Activated CD4-positive, CD25-positive, alpha-beta regulatory T cell treated with anti-CD3 and anti-CD28 coated beads, Interleukin-2, amount 50 U/mL, for 24 hours (primary cell): ENCODE measurements at places on chromosomes 3 and 15.

GRCh38 chr3:6421666-6422445, 439.1 kb upstream of the GRM7 start:
- no peak for ATAC-seq

- no peak for ATAC-seq
Observed at GRCh38 chr15:73993211-73993994, 1.1 kb upstream of the PML start.

GRCh38 chr3:150307311-150308036, 100.6 kb upstream of the TSC22D2 start:
- ATAC-seq: no peak

GRCh38 chr15:69105451-69105985, 54.9 kb upstream of the GLCE start:
- ATAC-seq: no peak

DNA sequence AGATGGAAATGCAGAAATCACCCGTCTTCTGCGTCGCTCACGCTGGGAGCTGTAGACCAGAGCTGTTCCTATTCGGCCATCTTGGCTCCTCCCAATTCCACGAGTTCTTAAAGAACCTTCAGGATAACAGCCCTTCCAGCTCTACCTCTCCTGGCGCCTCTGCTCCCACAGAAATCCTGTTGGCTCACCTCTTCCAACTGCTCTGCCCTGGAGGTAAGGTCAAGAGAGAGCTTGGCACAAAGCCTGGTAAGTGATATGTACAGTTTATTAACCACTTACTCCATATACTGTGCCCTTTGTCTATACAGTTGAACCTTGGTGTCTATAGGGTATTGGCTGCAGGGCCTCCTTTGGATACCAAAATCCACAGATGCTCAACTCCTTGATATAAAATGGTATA, 17.8 kb upstream of the FGF12 start:
- ATAC-seq: no peak

- ATAC-seq: no peak
Observed at GRCh38 chr3:78204977-78205376, 1165.1 kb downstream of the ROBO2 start.

DNA sequence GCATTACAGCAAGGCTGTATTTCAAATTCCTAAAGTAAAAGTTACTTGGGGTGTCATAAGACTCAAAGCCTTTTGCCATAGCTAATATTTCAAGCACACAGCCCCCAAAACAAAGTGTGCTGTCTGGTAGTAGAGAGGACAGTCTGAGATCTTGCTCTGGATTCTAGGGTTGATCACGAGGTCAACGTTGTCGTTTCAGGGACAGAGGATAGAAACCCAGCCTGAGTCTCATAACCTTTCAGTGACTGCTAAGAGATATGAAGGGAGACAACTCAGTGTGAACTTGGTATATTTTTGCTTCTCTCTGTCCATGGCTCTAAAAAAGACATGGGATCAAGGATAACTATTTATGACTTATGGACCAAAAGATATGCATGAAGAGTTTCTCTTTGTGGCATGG, 25.6 kb upstream of the MINDY4B start:
- ATAC-seq: no peak

DNA sequence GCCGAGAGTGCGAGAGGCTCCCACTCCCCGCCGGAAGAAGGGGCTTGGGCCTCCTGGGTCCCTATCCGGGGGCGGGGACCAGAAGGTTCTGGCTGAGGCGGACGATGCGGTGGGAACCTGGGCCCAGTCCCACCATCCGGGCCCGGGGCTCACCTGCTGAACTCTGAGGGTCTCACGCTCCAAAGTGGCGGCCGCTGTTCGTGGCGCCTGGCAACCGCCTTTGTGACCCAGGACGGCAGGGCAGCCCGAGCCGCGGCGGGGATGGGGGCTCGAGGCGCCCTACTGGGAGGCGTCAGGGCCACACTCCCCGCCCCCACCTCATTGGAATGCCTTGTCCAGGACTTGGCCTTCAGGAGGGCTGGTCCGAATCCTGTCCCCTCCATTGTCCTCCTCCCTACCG, at the start of gene FANCD2OS:
FANCD2OS (minus strand) TSS at position 165 of the 400 bp plus-strand sequence. CDS start 3,481 bp downstream, outside the sequence.
- no peak for ATAC-seq

- ATAC-seq: no peak
Observed at GRCh38 chr3:161217496-161217895, 3.6 kb upstream of the NMD3 start.

DNA sequence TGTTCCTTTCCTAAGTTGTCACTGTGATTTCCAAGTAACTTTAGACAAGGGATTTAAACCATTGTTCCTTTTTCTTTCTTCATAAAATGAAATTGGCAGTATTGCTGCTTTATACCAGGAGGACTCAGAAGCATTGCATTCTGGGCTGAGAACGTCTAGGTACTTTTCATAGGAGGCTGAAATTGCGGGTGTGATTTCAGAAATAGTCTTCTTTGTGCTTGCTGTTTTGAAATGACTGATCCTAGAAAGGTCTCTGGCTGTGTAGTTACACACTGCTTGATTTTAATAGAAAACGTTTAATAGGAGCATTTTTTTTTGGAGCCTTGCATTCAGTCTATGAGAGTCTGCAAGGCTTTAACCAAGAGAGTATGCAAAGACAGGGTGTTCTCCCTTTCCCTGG, 56.3 kb downstream of the PPM1L start:
- no peak for ATAC-seq

GRCh38 chr15:78073046-78073787, 4.3 kb downstream of the TBC1D2B start:
- ATAC-seq: no peak

GRCh38 chr3:97181704-97182103, 367.3 kb downstream of the EPHA6 start:
- ATAC-seq: no peak

DNA sequence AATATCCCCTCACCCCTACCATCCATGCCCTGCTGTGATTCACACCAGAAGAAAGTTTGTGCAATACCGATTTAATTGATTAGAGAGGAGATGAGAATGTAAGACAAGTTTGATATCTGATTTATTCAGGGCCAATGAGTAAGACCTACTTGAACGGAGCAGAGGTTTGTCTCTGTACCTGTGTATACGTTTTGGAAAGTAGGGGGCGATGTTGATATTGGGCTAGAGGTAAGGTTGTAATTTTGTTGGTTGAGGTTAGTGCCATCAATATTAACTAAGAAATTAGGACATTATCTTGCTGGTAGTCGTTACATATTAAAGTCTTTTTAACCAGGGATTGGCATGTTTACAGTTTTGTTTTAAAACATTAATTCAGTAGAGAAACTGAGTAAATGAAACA, 20.5 kb downstream of the EAF2 start:
- no peak for ATAC-seq

GRCh38 chr3:143475981-143476380, 356.4 kb downstream of the CHST2 start:
- no peak for ATAC-seq

GRCh38 chr3:25895443-25895842, 105.6 kb downstream of the OXSM start:
- ATAC-seq: no peak

- ATAC-seq: no peak
Observed at GRCh38 chr3:171986176-171986575, 53.2 kb upstream of the FNDC3B start.

- ATAC-seq: no peak
Observed at GRCh38 chr3:53506763-53507145, 12.3 kb downstream of the CACNA1D start.

- no peak for ATAC-seq
Observed at GRCh38 chr3:150635076-150635475, 32.0 kb downstream of the SELENOT start.

DNA sequence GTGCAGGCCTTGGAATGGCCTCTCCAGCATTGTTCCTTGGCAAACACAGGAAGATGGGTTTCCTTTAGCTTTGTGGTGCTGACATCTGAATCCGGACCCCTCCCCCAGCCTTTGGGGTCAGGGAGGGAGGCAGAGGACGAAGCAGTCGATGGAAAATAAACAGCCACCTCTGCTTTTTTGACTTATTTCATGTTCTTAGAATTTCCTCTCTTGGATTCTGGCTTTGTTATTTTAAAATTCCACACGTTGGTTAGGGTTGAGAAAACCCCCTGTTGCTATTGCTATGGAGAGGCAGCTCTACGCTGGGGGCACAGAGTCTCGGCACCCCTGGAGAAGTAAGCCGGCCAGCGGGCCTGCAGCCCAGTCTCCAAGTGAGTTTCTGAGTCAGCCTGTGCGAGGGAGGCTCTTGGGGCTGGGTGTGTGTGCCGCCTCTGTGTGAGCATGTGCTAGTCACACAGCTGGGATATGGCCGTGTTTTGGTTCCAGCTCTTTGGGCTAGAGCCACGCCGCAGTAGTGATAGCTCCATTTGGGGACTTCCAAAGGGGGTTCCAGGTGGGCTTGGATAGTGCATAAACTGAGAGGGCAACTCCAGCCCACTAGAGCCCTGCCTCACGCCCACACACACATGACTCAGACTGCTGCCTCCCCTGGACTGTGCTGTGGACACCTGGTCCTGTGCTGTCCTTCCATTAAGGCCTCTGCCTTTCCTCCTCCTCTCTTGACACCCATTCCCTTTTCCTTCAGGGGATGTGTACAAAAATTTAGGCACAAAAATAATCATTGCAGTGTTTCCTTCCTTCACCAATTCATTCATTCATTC, 58.8 kb downstream of the AMOTL2 start:
- ATAC-seq: no peak

- peak; percentile 53 for ATAC-seq
Observed at GRCh38 chr3:30738605-30739004, 132.2 kb downstream of the TGFBR2 start.

DNA sequence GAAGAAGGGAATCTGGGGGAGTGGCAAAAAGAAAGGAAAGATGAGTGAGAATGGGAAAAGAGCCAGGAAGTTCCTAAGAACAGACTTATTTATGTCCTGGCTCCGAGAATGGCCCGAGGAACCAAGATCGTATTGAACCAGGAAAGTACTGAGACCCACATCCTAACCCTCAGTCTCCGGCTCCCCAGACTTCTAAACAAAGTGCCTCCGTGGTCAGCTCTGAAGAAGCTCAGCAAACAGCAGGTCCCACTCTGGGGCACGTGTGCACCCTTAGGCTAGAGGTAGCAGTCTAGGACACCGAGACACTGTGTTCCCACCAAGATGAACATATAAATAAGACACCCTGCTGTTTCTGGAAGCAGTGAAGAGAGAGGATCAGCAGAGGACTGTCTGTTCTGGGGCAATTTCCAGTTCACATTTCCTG, 307.4 kb downstream of the NTRK3 start:
- ATAC-seq: no peak

DNA sequence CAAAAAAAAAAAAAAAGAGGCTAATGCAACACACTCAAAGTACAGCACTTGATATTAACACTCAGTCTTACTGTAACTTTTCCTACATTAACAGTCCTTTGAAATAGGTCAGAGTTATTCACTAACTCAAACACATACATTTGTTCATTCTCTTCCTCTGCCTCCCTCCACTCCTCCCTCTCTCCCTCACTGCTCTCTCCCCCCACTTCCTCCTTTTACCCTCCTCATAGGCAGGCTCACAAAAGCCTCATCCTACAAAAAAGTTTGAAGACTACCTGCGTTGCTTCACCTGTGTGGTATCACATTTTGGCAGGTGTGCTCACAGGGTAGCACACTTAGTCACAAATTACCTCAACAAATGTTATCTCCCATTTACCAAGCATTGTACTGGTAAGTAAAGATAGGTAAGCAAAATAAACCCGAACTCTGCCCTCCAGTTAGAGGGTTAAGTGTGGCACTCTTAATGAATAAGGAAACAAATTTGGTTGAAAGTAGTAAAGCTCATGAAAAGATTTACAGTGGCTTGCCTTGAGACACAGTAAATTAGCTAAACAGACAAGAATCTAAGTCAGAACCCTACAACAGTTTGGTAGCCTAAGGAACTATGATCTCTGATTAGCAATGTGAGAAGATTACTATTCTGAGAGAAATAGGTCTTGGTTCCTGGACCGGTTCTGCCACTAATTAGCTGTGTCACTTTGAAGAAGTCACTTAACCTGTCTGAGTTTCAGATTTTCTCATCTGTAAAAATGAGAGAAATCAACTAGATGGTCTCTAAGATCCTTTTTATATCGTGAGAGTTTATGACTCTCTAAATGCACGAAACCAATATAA, 151.0 kb upstream of the MLF1 start:
- no peak for ATAC-seq

- no peak for ATAC-seq
Observed at GRCh38 chr3:109413049-109413448, 75.7 kb upstream of the DPPA4 start.

GRCh38 chr3:45944830-45945620, 1.8 kb downstream of the CXCR6 start:
- no peak for ATAC-seq

- no peak for ATAC-seq
Observed at GRCh38 chr15:39746176-39746575, 36.5 kb downstream of the FSIP1 start.

- no peak for ATAC-seq
Observed at GRCh38 chr3:193599393-193599792, 6.4 kb downstream of the OPA1 start.

GRCh38 chr3:13455644-13456043, 24.5 kb upstream of the HDAC11 start:
- no peak for ATAC-seq
